ENCODE measurements at places on chromosomes 7 and 10. TPM values are rescaled to one million over a fixed set of nuclear protein-coding genes. Genes with fewer than 3 reads are reported as not detected.

DNA sequence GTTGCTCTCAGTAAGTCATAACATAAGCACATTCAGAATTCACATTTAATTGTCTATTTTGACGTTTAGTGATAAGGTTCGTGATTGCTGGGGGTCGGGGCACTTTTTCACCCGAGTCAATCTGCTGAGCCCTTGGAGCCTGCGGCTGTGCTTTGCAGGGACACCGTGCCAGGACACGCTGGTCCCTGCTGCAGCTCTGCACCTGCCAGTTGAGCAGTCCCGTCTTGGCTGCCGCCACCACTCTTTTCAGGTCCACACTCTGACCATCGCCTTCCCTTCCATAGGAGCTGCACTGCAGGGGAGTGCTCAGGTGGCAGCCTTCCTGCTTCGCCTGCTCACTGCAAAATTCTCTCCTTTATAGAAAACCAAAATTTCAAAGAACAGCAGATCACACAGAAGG is 36.4 kb downstream of the CUL1 start:
- no peak for DNase-seq

MYL10 gene
- not detected for polyA plus RNA-seq

GRCh38 chr7:148867596-148868377 is 16.3 kb downstream of the EZH2 start:
- no peak for DNase-seq

DNA sequence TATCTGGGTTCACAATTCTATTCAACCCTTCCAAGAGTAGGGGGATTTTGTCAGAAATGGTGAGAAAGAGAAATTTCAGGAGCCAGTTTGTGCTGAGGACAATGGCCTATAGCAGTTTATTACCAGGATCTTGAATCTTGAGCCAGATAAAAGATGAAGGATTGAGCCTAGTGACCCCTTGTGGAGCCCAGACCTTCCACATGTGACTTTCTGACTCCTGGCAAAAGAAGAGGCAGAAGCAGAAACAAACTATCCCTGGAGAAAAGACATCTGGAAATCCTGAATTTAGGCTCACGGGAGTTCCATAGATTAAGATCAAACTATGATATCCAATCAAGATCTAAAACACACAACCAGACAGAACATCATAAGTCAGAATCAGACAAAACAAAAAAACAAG is 60.9 kb upstream of the CHRM2 start:
- DNase-seq, result no peak

- no peak for DNase-seq
Observed at GRCh38 chr7:51325261-51325676, 8.7 kb upstream of the COBL start.

ITIH5 gene
- 2.5 TPM for polyA plus RNA-seq

PKD2L1 gene
- not detected for polyA plus RNA-seq

- no peak for DNase-seq
Observed at GRCh38 chr10:35607475-35608327, 2.6 kb downstream of the GJD4 start.

DNA sequence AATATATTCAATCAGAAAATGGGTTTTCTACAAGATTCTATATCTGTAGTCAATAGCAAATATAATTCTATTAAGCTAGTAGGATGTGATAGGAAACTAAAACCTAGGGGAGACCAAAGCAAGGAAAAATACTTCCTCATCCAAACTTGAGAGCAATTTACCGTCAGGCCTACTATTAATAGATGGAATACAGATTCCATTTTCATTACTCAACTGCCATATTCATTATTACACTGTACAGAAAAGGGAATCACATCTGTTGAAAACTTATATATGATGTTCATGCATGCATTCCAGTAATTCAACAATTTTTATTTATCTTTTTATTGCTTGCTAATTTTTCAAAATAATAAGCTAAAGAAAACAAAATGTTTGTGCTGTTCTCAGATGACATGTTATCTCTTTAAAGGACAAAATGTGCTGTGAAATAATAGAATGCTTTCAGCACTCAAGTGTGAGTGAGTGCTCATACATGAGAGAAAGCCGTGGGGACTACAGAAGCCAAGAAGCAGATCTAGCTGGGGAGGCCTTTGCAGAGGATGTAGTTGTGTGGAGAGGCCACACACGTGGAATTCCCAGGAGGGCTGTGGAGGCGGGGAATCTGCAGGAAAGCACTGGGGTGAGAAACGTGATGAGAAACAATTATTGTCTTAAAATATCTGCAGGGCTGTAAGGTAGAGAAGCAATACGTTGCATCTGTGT is 110.0 kb downstream of the EGFR start:
- peak; percentile 76 for DNase-seq

GRCh38 chr10:122298598-122299301 is 27.7 kb downstream of the BTBD16 start:
- DNase-seq, result peak; percentile 90

- DNase-seq, result no peak
Observed at GRCh38 chr7:157017603-157018327, 7.3 kb upstream of the MNX1 start.

DNA sequence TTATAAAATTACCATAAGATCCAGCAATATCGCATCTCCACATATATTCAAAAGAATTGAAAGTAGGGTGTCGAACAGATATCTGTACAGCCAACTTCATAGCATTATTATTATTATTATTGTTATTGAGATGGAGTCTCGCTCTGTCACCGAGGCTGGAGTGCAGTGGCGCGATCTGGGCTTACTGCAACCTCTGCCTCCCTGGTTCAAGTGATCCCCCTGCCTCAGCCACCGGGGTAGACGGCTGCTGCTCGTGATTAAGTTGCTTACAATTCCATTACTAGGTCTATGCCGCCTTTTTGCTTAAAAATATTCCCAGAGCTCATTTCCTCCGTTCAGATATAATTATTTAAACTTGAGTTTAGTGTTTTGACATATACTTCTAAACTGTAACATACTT is 19.8 kb upstream of the USP6NL start:
- DNase-seq, result no peak

DNA sequence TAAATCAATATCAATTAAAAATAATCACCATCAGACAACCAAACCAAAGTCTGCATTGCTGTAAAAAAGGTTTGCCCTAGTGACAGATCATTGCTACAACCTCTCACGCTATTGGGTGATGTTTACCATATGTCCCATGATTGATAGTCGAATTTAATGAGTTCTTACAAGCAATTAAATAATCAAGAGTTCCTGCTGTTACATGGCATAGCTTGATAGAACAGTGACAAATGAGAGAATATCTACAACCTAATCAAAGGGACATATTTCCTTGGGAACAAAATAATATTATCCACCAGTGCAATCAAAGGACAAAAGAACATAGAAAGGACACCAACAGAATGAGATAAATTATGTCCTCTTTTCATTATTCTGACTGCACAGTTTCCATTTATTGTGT is 387.4 kb downstream of the ETV1 start:
- no peak for DNase-seq

SEMA3A gene
- polyA plus RNA-seq, result 1.2 TPM

GRCh38 chr7:147279514-147279913 is 1162.9 kb downstream of the CNTNAP2 start:
- no peak for DNase-seq

DNA sequence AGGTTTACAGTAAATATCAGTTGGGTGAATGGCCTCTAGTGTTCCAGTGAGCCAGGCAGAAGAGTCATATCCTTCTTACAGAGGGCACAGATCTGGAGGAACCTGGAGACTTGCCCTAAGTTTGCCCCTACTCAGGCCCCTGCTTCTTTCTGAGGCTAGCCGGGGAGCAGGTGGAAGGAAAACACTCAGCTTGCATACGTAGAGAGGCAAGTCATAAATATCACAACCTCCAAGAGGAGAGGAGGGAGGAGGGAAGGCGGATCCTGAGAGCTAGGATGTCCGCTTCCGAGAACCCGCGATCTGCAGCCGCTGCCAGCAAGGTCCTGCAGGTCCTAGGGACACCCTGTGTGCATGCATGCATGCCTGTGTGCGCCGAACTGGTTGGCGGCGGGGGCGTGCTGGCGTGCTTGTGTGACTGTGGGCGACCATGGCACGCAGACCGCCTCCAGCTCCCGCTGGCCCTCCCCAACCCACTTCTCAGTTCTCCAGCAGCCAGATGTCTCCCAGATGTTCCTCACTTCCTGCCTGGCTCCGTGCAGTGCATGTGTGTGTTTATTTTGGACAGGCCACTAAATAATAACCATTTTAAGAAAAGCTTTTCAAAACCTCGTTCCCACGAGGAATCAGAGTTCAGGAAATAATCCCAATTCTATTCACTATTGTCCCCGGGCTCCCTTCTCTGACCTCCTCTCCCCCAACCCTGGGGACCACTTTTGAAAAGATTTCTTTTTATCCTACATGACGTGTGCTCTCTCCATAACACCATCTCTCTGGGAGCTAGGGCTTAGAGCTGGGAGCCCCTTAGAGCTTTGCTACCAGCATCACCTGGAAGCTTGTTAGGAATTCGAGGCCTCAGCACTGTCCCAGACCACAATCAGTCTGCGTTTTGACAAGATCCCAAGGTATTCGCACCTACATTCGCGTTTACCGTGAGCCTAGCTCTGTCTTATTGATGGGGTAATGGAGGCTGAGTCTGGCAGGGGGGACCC is 32.4 kb downstream of the UNC5B start:
- DNase-seq, result peak; percentile 91

PLPP4 gene
- polyA plus RNA-seq, result 0.09 TPM

GRCh38 chr7:17930546-17930945 is 9.7 kb downstream of the SNX13 start:
- peak; percentile 25 for DNase-seq

CALD1 gene
- 93.9 TPM for polyA plus RNA-seq

GRCh38 chr7:138030679-138031351 is 28.9 kb upstream of the CREB3L2 start:
- no peak for DNase-seq

- no peak for DNase-seq
Observed at GRCh38 chr7:16078076-16078952, 343.0 kb downstream of the CRPPA start.

TACC2 gene
- 234 TPM for polyA plus RNA-seq

GRCh38 chr10:133257489-133258065 is 19.1 kb downstream of the ADAM8 start:
- DNase-seq, result peak; percentile 85

DNA sequence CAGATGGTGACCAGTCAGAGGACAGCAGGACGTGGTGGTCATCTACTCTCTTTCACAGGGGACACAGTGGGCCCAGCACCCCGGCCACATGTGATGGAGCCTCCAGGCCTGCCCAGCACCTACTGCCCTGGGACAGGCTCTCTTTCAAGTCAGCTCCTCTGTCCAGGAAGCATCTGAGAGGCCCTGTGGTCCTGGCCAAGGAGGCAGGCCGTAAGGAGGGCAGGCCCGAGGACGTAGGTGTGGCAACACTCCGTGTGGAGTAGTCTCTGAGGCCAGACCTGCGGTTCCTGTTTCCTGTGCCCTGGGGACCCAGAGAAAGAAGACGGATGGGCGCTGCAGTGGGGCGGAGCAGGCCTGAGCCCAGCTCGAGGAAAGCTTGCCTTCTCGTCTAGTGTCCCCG is 179.2 kb downstream of the EBF3 start:
- DNase-seq, result no peak

DNA sequence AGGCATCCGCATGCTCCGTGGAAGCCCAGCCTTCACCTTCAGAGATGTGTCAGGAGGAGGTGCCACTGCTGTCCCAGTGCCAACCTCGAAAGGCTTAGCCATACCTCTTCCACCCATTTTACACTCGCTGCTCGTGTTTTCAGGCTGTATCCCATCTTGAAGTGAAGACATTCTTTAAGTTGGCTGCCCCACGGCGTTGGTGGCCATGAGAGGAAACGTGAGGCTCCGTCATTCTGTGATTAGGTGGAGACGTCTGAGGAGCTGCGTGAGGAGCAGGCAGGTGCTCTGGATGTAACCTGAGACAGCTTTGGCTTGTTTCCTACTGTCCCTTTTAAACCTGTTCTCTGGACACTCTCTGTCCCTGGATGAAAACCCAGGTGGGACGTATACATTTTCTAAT is 159.9 kb upstream of the RNF32 start:
- no peak for DNase-seq

GRCh38 chr10:78623578-78624215 is 445.1 kb upstream of the ZMIZ1 start:
- DNase-seq, result no peak

EDRF1 gene
- polyA plus RNA-seq, result 10.8 TPM

- DNase-seq, result no peak
Observed at GRCh38 chr7:731440-732085, 4.5 kb upstream of the PRKAR1B start.

DNA sequence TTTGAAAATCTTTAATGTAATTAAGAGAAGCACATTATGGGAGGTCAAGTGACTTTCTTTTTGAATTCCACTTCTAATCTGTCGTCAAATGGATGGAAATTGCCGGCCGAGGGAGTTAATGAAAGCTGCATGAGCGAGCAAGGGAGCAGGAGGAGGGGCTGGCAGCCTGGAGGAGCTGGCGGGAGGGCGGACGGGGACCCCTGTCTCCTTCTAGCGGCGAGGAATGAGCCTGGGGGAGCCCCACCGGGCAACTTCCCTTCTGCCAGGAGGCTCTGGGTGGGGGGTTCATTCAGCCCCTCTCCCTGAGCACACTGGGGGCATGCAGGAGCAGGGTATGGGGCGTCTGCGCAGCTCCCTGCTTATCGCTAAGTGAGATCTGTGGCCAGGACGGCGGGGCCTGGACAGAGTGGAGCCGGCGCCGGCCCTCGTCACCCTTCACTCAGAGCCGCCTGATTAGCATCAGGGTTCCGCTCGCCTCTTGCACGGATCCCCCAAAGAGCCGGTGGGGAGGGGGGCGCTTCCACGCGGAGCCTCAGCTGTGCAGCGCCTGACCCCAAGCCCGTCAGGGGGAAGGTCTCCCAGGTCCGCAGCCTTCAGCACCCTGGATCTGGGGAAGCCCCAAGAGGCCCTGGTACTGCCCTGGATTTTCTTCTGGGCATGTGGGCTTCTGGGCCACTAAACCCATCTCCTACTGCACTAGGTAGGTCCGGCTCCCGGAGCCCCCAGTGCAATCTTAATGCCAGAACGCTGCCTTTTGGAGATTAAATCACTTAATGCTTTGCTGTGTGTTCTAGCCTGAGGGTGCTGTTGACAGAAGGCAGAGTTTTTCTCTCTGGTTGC is 680.8 kb downstream of the LRMDA start:
- DNase-seq, result no peak

GRCh38 chr10:131692686-131693334 is 208.0 kb upstream of the PPP2R2D start:
- no peak for DNase-seq

All from right cardiac atrium (tissue), 5 donors.